ENCODE measurements at places on chromosomes 1 and 21.

GRCh38 chr1:115479055-115479482 lies 141.0 kb upstream of the NGF start:
- DNase-seq: no peak

- no peak for DNase-seq
Measured at GRCh38 chr1:72435025-72435424, 152.7 kb upstream of the NEGR1 start.

DNA sequence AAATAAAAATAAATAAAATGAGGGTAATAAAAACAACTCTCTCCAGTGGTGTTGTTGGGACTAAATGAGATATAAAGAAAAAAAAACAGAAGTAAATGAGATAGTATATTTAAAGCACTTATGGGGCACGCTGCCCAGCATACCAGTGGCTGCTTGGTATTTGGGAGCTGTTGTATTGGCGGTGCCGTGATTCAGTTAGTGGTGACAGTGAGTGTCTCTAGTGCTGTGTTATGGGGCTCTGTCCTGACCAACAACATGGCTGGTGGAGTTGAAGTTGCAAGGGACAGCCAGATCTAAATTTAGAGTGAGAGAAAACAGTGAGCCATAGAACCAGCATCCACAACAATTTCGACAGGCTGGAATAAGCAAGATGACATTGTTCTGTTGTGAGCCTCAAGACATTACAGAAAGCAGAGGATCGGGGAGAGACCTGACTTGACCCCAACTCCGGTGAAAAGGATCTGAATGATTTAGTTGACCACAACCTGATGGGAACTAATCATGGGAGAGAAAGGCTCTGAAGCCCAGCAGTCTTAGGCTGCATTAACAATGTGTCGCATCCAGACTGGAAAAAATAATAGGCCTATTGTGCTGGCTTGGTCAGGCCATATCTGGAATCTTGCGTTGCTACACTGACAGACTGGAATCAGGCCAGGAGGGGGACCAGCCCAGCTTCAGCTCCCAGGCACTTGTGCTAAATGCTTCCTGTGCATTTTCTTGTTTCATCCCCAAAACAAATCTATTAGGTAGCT lies 2.4 kb upstream of the MFSD2A start:
- no peak for DNase-seq

GRCh38 chr1:55276671-55277376 lies 61.7 kb upstream of the USP24 start:
- no peak for DNase-seq

DNA sequence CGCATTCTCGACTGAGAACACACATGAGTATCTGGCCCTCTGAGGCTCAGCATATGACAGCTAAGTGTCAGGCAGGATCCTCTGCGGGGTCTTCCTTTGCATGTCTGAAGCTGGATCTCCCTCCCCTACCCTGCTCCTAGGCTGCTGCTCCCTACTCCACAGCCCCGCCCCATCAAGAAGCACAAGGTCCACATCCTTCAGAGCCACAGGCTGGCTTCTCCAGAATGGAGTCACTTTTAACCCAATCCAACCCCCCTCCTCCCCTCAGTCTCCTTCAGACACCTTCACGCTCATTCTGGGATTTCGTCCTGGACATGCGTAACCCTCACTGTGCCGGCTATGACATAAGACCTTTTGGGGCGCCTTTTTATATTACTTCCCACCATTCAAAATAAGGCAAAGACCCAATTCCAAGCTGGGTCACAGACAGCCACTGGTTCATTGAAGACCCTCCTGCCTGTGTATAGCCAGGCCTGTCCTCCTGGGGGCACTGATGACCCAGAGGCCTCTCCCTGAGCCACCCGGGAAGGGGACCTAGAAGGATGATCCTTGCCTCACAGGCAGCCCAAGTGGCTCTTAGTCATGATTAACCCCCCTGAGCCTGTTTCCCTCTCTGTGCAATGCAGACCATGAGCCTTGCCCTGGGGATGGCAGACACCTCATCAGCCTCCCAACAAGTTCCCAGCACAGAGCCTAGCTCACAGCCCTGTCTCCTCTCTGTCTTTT lies 4.7 kb downstream of the ADGRB2 start:
- no peak for DNase-seq
